GM12864 (cell line): ENCODE measurements at places on chromosomes 7 and 10.

GRCh38 chr10:565676-566075 lies 123.8 kb downstream of the DIP2C start:
- DNase-seq: no peak

- peak; percentile 82 for DNase-seq
These were observed 6.4 kb downstream of the AGBL3 start for GRCh38 chr7:134992626-134993179.

DNA sequence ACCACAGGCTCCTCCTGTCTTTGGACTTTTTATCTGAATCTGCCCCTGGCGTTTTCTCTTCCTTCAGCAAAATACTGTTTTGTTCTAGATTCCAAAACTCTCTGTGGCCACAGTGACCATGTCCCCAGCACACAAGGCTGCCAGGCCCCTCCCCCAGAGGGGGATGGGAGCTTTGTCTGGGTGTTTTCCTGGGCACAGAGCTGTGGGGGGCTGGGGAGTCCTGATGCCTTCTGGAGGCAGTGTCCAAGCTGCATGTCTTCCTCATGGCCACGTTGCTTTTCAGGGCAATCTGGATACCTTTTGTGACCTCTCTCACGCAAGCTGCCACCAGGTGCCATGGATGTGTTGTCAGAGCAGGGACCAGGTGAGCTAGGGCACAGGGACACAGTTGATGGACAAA lies 26.2 kb downstream of the ANTXRL start:
- DNase-seq: no peak

DNA sequence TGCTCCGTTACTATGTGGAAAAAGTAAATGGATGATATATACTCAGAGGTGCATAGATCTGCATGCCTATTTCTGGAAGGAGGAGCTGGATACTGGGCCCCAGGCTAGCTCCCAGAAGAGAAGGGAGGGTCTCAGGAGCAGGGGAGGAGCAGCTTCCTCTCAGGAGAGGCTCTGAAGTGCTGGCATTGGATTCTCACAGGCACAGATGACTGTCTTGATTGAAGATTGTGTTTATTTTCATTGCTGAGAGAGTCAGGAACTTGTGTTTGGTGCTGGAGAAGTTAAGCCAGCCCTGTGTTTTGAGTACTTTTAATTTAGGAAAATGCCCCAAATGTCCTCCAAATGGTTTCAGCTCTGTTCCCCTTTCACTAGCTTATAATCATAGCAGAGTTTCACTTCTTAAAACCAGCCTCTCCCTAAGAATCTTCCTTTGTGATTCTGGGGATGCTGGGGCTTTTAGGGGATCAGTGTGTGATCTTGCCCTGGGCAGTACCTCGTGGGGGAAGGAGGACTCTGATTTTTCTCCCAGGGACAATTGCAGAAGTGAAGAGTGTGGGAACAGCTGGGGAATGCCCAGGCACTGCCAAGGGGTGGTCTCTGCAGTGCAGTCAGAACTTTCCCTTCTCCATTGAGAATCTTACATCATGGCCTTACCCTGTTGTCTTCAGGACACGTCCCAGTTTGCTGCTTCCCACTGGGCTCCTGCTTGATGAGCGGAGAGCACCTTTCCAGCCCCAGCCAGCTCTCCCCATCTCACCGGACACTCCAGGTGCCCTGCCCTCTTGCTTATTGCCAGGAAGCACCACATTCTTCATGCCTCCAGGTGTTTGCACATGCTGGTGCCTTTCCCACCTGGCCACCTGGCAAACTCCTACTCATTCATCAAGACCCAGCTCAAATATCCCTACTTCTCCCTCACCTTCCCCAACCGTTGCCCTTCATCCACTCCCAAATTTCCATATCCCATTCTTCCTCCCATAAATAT lies 102.8 kb downstream of the ARHGAP22 start:
- DNase-seq: no peak

- no peak for DNase-seq
These were observed 879.5 kb downstream of the SORCS1 start for GRCh38 chr10:106284802-106285587.

DNA sequence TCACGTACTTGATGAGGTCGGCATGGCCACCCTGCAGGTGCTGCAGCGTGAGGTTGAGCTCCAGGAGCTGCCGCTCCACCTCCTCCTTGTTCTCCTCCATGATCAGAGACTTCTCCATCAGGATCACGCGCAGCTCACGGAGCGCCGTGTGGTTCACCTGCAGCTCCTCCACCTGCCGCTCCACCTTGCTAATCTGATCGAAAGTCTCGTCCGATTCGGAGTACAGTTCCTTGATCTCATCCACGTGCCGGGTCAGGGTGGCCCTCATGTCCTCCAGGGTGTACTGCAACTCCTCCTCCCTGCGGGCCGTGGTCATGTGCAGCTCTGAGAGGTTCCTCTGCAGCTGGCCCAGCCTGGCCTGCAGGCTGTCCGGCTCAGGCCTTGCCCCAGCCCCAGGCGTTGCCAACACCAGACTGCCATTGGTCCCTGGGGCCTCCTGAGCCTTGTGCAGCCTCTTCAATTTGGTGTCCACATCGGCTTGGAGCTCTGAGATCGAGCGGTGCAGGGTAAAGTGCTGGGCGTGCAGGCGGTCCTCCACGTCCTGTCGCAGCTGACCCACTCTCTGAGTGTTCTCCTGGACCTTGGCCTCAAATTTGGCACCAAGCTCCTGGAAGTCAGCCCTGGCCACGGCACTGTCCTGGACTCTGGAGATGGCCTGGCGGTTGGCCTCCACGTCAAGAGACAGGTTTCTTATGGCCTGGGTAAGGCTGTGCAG lies 13.9 kb downstream of the MMRN2 start:
- DNase-seq: no peak

DNA sequence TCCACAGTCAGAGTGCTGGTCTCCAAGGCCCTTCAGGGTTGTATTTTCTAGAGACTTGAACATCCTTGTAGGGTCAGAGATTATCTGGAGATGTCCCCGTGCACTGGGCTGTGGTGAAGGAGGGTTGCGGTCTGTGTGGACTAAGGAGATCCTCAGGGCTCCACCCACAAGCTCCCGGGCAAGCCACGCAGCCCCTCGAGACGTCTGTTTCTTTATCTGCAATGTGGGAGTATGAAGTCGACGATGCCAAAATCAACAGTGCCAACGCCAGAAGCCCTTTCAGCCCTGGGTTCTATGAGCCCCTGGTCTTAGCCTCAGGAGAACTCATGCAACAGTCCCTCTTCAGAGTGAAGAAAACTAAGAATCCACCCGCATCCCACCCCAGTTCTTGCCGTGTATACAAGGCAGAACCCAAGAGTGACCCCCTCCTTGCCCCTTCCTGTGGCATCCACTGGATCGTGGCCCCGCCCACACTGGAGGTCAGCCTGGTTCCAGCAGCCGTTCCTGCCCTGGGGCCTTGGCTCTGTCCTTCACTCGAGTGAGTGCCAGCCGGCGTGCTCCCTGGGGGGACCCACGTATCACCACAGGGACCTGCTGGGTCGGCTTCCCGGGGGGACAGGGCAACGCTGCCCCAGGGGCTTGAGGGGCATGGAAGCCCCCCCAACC lies 6.0 kb upstream of the SHH start:
- DNase-seq: no peak

- DNase-seq: no peak
These were observed 314.8 kb downstream of the HPSE2 start for GRCh38 chr10:98920807-98921206.

- no peak for DNase-seq
These were observed 43.2 kb upstream of the USP6NL start for GRCh38 chr10:11654659-11655058.

GRCh38 chr7:106190589-106191330 lies 78.6 kb upstream of the SYPL1 start:
- no peak for DNase-seq

DNA sequence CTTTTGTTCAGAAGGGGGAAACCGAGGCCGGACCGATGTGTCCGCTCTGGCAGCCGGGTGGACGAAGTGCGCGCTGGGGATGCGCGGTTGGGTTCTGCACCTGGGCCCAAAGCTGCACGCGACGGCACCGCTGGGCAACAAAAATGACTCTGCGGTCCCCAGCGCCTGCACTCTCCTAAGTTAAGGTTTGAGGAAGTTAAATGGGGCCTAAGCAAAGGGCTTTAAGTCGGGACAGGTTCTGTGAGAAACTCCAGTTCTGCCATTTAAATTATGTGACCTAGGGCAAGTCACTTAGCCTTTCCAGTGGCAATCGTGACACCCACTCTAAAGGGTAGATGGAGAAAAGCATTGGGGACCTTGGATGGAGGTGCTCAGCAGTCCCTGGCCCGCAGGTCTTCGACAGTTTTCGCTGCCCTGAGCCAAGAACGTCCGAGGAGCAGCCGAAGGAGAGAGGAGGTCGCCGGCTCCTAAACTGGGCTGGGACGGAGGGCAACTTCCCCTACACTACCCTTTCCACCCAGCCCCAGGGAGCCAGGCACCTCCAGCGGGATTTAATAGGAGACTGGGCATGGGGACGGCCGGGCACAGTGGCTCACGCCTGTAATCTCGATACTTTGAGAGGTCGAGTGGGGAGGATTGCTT lies 534 bp upstream of the ACBD5 start:
- no peak for DNase-seq

DNA sequence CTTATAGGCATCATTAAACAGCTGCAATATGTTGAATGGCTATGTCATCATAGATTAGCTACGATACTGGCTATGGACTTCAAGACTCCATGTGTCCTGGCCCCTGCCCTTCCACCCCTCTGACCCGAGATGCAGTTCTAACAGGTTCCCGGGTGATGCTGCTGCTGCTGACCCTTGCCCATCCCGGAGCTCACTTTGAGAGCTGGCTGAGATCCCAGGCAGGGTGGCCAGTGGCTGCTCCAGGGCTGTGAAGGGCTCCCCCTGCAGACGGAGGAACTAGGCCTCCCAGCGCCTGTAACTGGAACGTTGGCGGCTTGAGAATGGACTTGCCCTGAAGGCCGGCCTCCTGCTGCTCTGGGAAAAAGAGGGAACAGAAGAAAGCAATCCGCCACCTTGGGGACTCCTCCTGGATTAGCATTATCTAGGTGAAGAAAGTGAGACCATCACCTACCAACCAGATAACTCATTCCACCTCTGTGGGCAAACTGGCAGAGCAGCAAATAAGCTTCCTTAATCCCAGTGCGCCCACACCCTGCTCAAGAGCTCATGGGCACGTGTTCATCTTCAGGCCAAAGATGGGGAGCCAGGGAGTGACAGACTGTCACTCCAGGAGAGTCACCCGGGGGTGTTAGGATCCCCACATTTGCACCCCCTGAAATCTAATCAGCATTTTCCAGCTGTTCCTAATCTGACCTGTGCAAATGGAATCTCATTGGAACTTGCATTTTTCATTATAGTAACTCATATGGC lies 56.8 kb downstream of the PARP12 start:
- no peak for DNase-seq

DNA sequence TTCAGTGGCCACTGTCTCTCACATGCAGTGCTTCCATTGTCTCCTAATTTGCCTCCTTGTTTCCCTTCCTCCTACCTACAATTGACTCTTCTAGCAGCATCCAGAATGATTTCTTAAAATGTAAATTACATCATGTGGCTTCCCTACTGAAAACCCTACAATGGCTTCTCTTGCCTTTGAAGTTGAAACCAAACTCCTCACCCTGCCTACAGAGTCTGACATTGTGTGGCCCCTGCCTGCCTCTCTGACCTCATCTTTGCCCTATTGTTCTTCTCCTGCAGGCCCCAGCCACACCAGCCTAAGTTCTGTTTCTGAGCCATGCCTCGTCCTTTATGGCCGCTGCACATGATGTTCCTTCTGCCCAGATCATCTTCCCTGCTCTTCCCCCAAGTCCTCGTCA lies 35.8 kb upstream of the CDK1 start:
- DNase-seq: no peak

- DNase-seq: no peak
These were observed 9.2 kb downstream of the TNPO3 start for GRCh38 chr7:129045682-129046081.

DNA sequence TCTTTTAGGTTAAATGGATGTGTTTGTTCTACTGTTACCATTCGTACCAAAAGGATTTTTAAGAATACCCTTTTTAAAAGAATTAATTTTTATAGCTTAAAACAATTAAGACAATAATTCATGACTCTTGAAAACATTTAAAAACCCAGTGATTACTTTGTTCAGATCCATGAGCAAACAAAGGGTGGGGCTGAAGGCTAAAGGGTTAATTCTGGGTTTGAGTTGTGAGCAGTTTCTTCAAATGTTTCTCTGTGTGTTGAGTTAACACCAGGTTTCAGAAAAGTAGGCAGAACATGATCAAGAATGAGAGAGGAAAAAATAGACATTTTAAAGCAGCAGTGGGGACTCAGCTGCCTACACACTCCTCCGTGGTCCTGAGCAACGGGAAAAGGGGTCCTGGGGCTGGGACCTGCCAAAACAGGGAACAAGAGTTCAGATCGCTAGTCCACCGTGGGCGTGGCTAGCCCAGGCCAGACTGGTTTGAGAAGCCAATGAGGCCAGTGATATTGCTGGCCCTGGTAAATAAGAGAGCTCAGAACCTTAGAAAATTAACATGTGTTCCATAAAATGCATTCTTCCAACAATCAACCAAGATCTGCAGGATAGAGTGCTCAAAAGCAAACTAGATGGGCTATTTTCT lies 14.9 kb upstream of the EZH2 start:
- DNase-seq: no peak

- DNase-seq: no peak
These were observed 75.7 kb upstream of the EFCAB10 start for GRCh38 chr7:105656922-105657521.

DNA sequence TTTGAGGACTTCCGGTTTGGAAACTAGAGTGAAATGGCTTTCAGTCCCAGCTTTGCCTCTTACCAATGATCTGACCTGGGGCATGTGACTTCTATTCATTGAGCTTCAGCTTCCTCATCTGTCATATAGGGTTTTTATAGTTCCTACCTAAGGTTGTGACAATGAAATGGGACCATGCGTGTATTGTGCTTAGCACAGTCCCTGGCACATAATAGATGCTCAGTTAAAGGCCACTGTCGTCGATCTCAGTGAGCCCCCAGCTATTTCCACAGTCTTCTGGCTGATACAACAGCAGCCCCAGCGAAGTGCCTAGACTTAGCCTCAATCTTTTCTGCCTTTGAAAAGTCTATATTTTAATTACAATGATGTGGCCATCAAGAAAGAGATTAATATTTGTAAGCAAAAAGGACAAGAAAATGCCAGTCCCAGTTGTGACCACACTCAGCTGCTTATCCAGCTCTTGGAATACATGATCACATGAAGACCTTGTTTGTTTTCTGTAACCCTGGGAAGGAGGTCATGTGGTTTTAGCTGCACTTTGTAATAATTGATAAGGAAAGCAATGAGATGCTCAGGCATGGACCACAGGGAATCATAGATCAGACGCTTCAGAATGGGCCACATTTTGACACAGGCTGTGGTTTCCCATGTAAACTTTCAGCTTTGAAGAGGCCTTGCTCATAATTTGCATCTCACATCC lies 44.6 kb downstream of the VWA2 start:
- no peak for DNase-seq

- DNase-seq: no peak
These were observed 48.5 kb upstream of the AQP1 start for GRCh38 chr7:30862995-30863705.

- peak; percentile 37 for DNase-seq
These were observed 28.6 kb downstream of the MTURN start for GRCh38 chr7:30163231-30163894.

DNA sequence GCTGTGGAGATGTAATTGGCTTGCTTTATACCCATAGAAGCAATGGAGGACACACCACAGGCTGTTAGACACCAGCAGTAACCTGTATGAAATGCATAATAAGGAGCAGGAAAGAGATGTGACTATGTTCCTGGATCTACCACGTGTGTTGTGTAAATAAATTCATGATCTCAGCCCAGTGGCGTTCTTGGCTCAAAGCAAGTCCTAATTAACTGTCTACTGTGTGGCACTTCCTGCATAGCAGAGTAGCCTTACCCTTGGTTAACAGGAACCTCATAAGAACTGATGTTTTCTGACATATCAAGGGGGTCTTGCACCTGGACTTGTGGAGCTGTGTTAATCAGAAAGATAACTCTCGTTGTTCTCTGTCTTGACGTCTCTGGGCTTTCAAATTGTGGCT lies 25.7 kb upstream of the FAM180A start:
- DNase-seq: no peak
